Transverse colon (tissue), 4 donors: ENCODE measurements at places on chromosomes 4 and X. TPM values are rescaled to one million over a fixed set of nuclear protein-coding genes. Genes with fewer than 3 reads are reported as not detected.

ARX gene
- not detected for total RNA-seq

FDCSP gene
- not detected for total RNA-seq

FAM149A gene
- total RNA-seq = 17.8 TPM

MAGEA3 gene
- total RNA-seq = not detected

SLC16A2 gene
- 1.7 TPM for total RNA-seq

KDR gene
- 3.7 TPM for total RNA-seq

PLAC8 gene
- 356 TPM for total RNA-seq

GPRASP2 gene
- total RNA-seq = 1.2 TPM

CXCL6 gene
- not detected for total RNA-seq

CENPC gene
- 22.7 TPM for total RNA-seq

NALF2 gene
- total RNA-seq = 0.27 TPM

UGT2B15 gene
- not detected for total RNA-seq

GRCh38 chr4:63106600-63106999 is 1302.7 kb downstream of the TECRL start:
- DNase-seq = no peak
- H3K4me1 ChIP-seq = no peaks in the 10 kb centered on the region
- no peak overlapping the region for H3K27ac ChIP-seq
- H3K27me3 ChIP-seq = no peaks in the 10 kb centered on the region
- H3K4me3 ChIP-seq = no peak overlapping the region

- no peak overlapping the region for H3K27ac ChIP-seq
- H3K4me1 ChIP-seq = peaks cover 6% of the 10 kb centered on the region
- no peaks in the 10 kb centered on the region for H3K36me3 ChIP-seq
- no peak for DNase-seq
- H3K4me3 ChIP-seq = no peak overlapping the region
These were observed 515.5 kb upstream of the AGA start for GRCh38 chr4:177957596-177958360.

DNA sequence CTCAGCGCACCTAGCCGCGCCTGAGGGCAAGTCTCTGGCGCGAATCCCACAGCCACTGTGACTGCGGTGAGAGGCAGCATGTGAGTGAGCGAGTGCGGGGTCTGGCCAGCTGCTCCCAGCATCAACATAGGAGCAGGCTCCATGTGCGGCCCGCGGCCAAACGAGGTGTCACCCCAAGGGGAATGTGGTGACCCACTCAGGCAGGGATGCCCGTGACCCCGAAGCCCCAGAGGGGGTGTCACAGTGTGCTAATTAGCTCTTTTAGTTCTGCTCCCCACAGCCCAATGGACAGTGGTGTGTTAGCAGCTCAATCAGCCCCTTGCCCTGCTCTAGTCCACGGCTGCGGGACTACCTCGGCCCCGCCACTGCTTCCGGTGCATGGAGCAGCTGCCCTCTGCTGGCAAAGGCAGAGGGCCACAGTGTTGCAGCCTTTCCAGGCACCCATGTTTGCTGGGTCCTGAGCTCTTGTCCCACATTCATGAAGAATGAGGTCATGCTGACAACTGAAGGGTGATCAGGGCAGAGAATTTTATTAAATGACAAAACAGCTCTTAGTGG is 61.4 kb downstream of the AGA start:
- no peaks in the 10 kb centered on the region for H3K36me3 ChIP-seq
- H3K27me3 ChIP-seq = no peaks in the 10 kb centered on the region
- no peaks in the 10 kb centered on the region for H3K4me1 ChIP-seq
- DNase-seq = no peak
- no peak overlapping the region for H3K4me3 ChIP-seq
- H3K27ac ChIP-seq = no peak overlapping the region

DNA sequence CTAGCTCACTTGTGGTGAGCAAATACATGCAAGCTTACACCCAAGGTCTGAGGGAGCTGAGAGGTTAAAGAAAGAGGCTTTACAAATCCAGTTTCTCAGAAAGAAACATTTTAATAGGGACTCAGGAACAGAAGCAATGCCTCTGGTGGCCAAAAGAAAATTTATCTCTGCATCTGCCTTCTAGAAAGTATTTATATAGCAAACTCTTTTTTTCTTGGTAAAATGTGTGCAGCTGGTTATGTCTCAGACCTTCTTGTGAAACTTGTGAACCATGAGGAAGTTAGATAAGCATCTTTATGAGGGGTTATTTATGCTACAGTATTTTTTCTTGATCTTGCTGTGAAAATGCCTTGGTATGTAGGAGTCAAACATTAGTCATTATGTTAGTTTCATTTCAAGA is 48.5 kb upstream of the CYSLTR1 start:
- no peaks in the 10 kb centered on the region for H3K4me1 ChIP-seq
- H3K4me3 ChIP-seq = no peak overlapping the region
- no peak overlapping the region for H3K27ac ChIP-seq
- DNase-seq = no peak
- H3K27me3 ChIP-seq = no peaks in the 10 kb centered on the region

GRCh38 chr4:124937993-124938392 is 225.5 kb upstream of the ANKRD50 start:
- H3K27ac ChIP-seq = no peak overlapping the region
- no peaks in the 10 kb centered on the region for H3K27me3 ChIP-seq
- DNase-seq = no peak
- no peaks in the 10 kb centered on the region for H3K4me1 ChIP-seq
- H3K4me3 ChIP-seq = no peak overlapping the region

- peak overlapping the region; percentile 83 for H3K27ac ChIP-seq
- H3K27me3 ChIP-seq = no peaks in the 10 kb centered on the region
- no peaks in the 10 kb centered on the region for H3K36me3 ChIP-seq
- no peak overlapping the region for H3K4me3 ChIP-seq
These were observed 19.0 kb downstream of the GAB1 start for GRCh38 chr4:143355540-143356217.

- H3K27me3 ChIP-seq = no peaks in the 10 kb centered on the region
- H3K4me1 ChIP-seq = no peaks in the 10 kb centered on the region
- no peak for DNase-seq
- no peaks in the 10 kb centered on the region for H3K36me3 ChIP-seq
- H3K27ac ChIP-seq = no peak overlapping the region
- H3K4me3 ChIP-seq = no peak overlapping the region
These were observed 13.8 kb downstream of the TLR10 start for GRCh38 chr4:38768968-38769394.

GRCh38 chr4:5923376-5923775 is 30.5 kb upstream of the CRMP1 start:
- H3K4me3 ChIP-seq = no peak overlapping the region
- no peak overlapping the region for H3K27ac ChIP-seq

- H3K4me1 ChIP-seq = no peaks in the 10 kb centered on the region
- H3K4me3 ChIP-seq = no peak overlapping the region
- H3K36me3 ChIP-seq = no peaks in the 10 kb centered on the region
- no peak for DNase-seq
- no peak overlapping the region for H3K27ac ChIP-seq
- no peaks in the 10 kb centered on the region for H3K27me3 ChIP-seq
These were observed 41.8 kb upstream of the RLIM start for GRCh38 chrX:74656079-74656745.

DNA sequence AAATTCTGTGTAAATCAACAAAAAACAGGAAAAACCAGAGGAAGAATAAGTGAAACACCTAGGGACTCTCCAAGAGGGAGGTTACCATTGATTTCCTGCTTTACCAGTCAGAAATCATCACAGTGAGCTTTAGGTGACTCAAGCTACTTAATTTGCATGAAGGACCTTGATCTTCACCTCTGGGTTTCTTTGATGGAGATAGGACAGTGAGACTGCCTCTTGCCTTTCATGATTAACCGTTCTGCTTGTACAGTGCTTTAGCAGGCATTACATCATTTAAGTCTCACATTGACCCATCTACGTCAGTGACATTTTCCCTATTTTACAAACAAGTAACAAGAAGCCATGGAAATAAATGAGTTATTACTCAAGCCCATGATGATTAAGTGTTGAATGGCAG is 3.4 kb upstream of the GK start:
- H3K27ac ChIP-seq = no peak overlapping the region
- H3K36me3 ChIP-seq = no peaks in the 10 kb centered on the region
- H3K27me3 ChIP-seq = no peaks in the 10 kb centered on the region
- DNase-seq = no peak
- no peak overlapping the region for H3K4me3 ChIP-seq
- H3K4me1 ChIP-seq = peaks cover 7% of the 10 kb centered on the region

- no peaks in the 10 kb centered on the region for H3K36me3 ChIP-seq
- H3K27ac ChIP-seq = no peak overlapping the region
- H3K4me3 ChIP-seq = no peak overlapping the region
- H3K27me3 ChIP-seq = no peaks in the 10 kb centered on the region
- H3K4me1 ChIP-seq = no peaks in the 10 kb centered on the region
These were observed 235.3 kb downstream of the TENM3 start for GRCh38 chr4:182478475-182478874.

- no peaks in the 10 kb centered on the region for H3K4me1 ChIP-seq
- H3K27me3 ChIP-seq = no peaks in the 10 kb centered on the region
- H3K4me3 ChIP-seq = no peak overlapping the region
- peak; percentile 9 for DNase-seq
- no peak overlapping the region for H3K27ac ChIP-seq
These were observed 33.1 kb downstream of the FTHL17 start for GRCh38 chrX:31038575-31039326.

- H3K4me1 ChIP-seq = no peaks in the 10 kb centered on the region
- H3K27me3 ChIP-seq = no peaks in the 10 kb centered on the region
- no peak for DNase-seq
- no peak overlapping the region for H3K27ac ChIP-seq
- H3K4me3 ChIP-seq = no peak overlapping the region
These were observed 343.7 kb downstream of the MID1IP1 start for GRCh38 chrX:39144956-39145355.

DNA sequence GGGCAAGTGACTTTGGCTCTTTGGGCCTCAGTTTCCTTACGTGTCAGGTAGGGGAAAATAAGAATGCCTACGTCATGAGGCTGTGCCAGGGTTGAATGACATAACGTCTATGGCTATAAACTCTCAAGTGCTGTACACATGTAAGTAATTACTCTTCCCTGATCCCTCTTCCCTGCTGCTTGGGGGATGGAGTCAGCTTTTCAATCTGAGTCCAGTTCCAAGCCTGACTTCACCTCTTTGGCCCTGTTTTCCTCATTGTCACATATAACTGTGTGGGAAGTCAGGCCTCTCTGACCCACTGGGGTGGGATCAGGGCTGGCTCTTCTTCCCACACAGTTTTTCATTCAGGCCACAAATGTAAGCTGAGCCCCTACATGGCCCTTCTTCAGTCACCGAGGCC is 11.4 kb upstream of the CITED1 start:
- no peak for DNase-seq
- no peak overlapping the region for H3K27ac ChIP-seq
- no peaks in the 10 kb centered on the region for H3K27me3 ChIP-seq
- no peaks in the 10 kb centered on the region for H3K36me3 ChIP-seq
- no peak overlapping the region for H3K4me3 ChIP-seq

DNA sequence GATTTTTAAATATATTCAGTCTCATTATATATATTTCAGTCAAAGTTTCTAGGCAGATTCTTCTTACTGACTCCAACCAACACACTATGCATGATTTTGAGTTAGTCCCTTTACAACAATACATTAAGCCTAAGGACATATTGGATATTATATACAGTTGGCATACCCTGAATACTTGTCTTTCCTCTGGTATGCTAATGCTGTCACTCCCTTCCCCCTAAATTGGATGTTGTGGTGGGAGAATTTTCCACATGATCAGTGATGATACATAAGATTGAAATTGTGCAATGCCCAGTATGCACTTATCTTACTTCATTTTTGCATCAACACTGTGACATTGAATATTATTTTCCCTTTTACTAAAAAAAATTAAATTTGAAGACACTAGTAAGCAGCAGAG is 935.2 kb downstream of the PCDH7 start:
- no peak for DNase-seq
- H3K27ac ChIP-seq = no peak overlapping the region
- H3K36me3 ChIP-seq = no peaks in the 10 kb centered on the region
- H3K4me1 ChIP-seq = no peaks in the 10 kb centered on the region
- H3K27me3 ChIP-seq = no peaks in the 10 kb centered on the region

- no peak for DNase-seq
- H3K4me3 ChIP-seq = no peak overlapping the region
- H3K27ac ChIP-seq = no peak overlapping the region
- no peaks in the 10 kb centered on the region for H3K27me3 ChIP-seq
- no peaks in the 10 kb centered on the region for H3K36me3 ChIP-seq
- no peaks in the 10 kb centered on the region for H3K4me1 ChIP-seq
These were observed 215.5 kb downstream of the SPATA18 start for GRCh38 chr4:52266537-52267137.

DNA sequence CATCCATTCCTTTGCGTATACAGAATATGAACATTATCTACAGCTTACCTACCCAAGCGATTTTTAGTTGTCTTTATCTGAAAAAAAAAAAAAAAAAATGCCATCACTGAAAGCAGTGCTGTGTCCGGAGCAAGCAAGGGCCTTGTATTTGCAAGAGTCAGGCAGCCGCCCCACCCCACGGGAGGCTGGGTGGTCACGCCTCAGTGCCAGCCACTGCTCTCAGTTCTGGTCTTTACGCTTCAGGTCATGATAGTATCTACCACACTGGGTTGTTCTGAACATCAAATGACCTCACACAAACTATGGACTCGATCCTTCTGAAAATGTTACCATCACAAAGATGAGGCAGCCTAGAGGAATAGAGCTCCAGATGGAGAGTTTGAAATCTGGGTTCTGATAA is 62.7 kb upstream of the HELT start:
- H3K27ac ChIP-seq = no peak overlapping the region
- DNase-seq = no peak
- no peaks in the 10 kb centered on the region for H3K4me1 ChIP-seq
- no peaks in the 10 kb centered on the region for H3K27me3 ChIP-seq
- no peak overlapping the region for H3K4me3 ChIP-seq
- H3K36me3 ChIP-seq = no peaks in the 10 kb centered on the region

DNA sequence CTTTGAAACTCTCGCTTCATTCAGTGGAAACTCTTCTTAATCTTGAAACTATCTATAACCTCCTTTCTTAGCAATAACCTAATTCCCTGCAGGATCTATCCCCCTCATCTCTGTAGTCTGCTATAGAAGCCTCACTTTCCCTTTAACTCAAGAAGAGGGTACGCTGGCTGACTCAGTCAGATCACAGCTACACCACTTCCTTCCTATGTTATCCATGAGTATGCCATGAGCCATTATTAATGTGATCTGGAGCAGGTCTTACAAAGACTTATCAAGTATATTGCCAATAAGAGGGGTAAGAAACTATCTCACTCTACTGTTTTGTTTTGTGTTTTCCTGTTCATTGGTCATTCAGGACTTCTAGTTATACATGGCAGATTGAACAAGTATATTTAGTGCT is 165.3 kb downstream of the PJA1 start:
- peaks cover 34% of the 10 kb centered on the region for H3K4me1 ChIP-seq
- DNase-seq = no peak
- no peak overlapping the region for H3K4me3 ChIP-seq
- H3K27me3 ChIP-seq = no peaks in the 10 kb centered on the region
- no peak overlapping the region for H3K27ac ChIP-seq
